ENCODE measurements at places on chromosomes 7 and 10. TPM values are rescaled to one million over a fixed set of nuclear protein-coding genes. Genes with fewer than 3 reads are reported as not detected.

The AKR1D1 gene
- 5.4 TPM for total RNA-seq

- no peaks in the 10 kb centered on the region for H3K36me3 ChIP-seq
- peaks cover 10% of the 10 kb centered on the region for H3K27me3 ChIP-seq
- DNase-seq: no peak
- H3K4me3 ChIP-seq: no peak overlapping the region
Measured at GRCh38 chr7:28983396-28984190, 25.5 kb upstream of the TRIL start.

DNA sequence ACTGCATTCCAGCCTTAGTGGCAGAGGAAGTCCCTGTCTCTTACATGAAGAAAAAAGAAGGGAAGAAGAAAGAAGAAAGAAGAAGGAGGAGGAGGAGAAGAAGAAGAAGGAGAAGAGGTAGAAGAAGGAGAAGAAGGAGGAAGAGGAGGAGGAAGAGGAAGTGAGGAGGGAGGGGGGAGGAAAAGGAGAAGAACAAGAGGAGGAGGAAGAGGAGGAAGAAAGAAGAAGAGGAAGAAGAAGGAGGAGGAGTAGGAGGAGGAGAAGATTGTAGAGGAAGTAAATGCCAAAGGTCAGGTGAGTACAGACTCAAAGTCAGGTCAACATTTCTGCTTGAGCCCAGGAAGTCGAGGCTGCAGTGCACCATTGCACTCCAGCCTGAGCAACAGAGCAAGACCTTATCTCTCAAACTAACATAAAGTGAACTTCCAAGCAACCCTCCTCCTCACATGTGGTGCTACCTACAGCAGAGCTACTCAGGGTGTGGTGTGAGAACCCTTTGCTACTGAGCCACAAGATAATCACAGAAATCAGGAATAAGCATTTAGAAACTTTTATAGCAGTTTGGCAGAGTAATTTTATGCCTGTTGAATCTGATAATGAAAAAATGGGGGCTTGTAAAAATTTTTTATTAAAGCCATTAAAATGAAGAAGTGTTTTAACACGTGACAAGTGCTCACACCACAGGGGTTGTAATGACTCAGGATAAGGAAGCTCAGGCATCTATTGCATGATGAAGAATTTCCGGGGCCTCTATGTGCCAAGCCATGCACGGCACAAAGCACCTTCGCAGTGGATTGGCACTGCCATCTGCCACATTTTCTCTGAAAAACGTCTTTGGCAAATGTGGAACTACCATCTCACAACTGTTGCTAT is 224.9 kb upstream of the AUTS2 start:
- no peak for DNase-seq
- H3K4me3 ChIP-seq: no peak overlapping the region
- no peaks in the 10 kb centered on the region for H3K4me1 ChIP-seq
- H3K36me3 ChIP-seq: no peaks in the 10 kb centered on the region

- no peaks in the 10 kb centered on the region for H3K36me3 ChIP-seq
- no peak for DNase-seq
- H3K27ac ChIP-seq: no peak overlapping the region
- H3K4me3 ChIP-seq: no peak overlapping the region
Measured at GRCh38 chr7:9978106-9979064, 995.3 kb upstream of the PHF14 start.

DNA sequence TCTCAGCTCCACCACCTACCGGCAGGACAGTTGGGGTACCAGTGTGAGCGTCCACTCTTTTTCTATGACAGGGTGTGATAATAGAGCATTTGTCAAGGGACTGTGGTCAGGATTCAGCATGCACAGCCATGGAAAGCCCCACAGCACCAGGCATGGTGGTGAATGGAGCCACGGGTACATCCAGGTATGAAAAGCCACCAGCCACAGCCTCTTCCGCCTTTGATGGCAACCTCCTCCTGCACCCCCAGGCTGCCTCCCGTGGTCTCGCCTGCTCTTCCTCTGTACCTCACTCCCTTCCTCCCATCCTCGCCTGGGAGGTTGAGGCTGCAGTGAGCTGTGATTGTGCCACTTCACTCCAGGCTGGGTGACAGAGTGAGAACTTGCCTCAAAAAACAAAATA is 90.2 kb upstream of the CHST15 start:
- H3K4me1 ChIP-seq: no peaks in the 10 kb centered on the region
- no peak for DNase-seq
- H3K4me3 ChIP-seq: no peak overlapping the region

- H3K4me3 ChIP-seq: no peak overlapping the region
- no peaks in the 10 kb centered on the region for H3K36me3 ChIP-seq
- peaks cover 4% of the 10 kb centered on the region for H3K4me1 ChIP-seq
- no peak for DNase-seq
Measured at GRCh38 chr7:124168616-124169015, 135.7 kb upstream of the TMEM229A start.

DNA sequence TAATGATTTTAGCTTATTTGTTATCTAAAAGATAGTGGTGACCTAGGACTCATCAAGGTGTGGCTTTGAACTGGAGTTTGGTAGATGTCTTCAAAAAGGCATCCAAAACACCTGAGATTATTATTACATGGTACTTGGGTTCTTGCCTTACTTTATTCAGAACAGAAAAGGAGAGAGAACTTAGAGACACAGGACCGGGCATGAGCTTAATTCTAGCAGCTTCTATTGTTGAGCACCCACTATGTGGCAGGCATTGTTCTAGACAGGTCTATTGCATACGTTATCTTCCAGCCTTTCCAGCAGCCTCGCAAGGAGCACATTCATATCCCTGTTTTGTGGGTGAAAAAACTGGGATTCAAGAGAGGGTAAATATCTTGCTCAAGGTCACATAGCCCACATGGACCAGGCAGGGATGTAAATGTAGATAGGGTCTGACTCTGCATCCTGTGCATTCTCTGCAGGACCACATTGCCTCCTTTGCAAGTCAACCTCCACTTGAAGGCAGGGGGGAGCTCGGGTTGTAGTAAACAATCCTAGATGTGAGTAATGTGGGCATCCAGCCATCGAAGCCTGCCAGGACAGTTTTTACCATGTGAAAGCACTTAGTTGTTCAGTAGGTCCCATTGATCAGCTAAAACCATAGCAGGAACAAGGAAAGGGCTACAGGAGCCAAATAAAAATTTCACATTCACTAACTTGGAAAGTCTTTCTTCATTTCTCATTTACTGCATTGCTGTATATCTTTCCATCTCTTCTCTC is 551.4 kb downstream of the LRMDA start:
- H3K27me3 ChIP-seq: no peaks in the 10 kb centered on the region
- H3K4me3 ChIP-seq: no peak overlapping the region
- DNase-seq: no peak
- no peaks in the 10 kb centered on the region for H3K36me3 ChIP-seq
- H3K27ac ChIP-seq: no peak overlapping the region

DNA sequence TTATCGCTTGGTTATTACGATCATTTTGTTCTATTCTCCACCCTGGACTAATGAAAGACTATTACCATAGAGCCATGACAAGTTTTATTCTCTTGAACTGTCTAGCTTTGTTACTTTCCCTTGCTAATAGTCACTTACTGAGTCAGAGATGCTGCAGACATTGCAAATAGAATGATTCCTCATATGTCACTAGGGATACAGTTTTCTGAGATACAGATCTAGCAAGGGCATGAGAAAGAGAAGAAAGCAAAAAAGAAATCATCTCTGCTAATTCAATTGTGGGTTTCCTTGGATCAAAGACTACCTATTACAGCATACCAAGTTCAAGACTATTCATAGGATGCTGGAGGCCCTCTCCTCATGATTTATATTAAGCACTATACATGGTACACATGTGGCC is 204.3 kb downstream of the MBL2 start:
- H3K4me1 ChIP-seq: no peaks in the 10 kb centered on the region
- DNase-seq: no peak
- H3K27ac ChIP-seq: no peak overlapping the region
- no peak overlapping the region for H3K4me3 ChIP-seq

DNA sequence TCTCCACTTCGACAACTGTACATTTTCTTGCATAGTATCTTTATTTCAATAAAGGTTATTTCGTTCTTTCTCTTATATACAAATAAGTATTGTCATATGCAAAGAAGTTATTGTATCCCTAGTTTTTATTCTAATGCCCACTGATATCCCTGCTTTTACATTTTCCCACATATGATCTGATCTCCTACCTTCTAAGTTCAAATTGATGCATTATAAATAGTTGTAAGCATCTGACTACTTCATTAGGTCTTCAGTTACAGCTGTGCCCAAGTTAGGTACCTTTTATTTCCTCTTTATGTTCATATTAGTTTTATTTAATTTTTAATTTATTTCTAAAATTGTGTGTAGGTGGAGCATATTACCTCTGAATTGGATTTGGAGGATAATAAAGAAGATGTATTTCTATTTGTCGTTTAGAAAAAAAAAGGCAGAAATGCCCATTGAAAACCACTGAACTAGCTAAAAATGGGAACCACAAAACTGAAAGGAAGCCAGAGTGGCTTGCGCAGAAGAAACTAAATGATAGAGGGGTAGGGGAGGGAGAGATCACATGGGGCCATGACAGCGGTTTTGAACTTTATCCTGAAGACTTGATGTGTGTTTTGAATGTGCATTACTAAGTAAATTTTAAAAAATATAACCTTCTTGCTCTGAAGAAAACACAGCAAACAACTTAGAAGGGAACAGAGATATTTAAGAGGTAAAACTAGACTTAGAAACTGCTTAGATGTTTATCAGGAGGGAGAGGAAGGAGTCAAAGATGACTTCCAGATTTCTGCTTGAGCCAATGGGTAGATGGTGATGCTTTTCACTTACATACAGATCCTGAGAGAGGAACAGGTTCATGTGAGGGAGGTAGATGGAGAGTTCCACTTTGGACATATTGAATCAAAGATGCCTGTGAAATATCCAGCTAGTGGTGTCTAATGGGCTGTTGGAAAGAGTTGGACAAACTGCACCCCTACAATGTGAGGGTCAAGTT is 9.3 kb upstream of the ZC3HAV1L start:
- no peaks in the 10 kb centered on the region for H3K27me3 ChIP-seq
- no peak overlapping the region for H3K4me3 ChIP-seq
- DNase-seq: no peak
- peaks cover 2% of the 10 kb centered on the region for H3K4me1 ChIP-seq
- H3K36me3 ChIP-seq: peaks cover 26% of the 10 kb centered on the region
- H3K27ac ChIP-seq: no peak overlapping the region

DNA sequence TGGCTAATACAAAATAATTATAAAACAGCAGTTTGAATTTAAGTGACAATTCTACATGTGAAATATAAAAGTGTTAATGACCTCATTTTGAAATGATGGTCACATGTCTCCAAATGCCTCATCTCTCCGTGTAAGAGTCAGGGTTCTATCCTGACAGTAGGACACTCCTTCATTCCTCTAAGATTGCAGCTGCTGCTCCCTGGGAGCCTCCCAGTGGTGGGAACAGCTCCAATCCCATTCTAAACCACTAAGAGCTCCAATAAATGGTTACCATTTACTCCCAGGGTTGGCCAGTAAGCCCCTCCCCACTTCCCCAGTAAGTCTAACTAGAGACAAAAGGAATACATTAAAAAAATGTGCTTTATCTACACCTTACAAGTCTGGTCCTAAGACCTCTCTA is 344.6 kb upstream of the AOAH start:
- H3K4me1 ChIP-seq: no peaks in the 10 kb centered on the region
- H3K27ac ChIP-seq: no peak overlapping the region
- DNase-seq: no peak
- peaks cover 2% of the 10 kb centered on the region for H3K36me3 ChIP-seq

Measured in progenitor cell of endocrine pancreas (in vitro differentiated cells).